ENCODE measurements at places on chromosomes 11 and 22.

- peak; percentile 79 for DNase-seq
These were observed 145.2 kb downstream of the FBXO7 start for GRCh38 chr22:32619614-32620426.

GRCh38 chr22:23531966-23532705 lies 48.0 kb downstream of the IGLL1 start:
- DNase-seq, result no peak

GRCh38 chr11:33065445-33066178 lies 26.2 kb downstream of the TCP11L1 start:
- peak; percentile 60 for DNase-seq

- peak; percentile 96 for DNase-seq
These were observed at the start of gene ZNF195 for GRCh38 chr11:3378426-3379423. Gene ZNF195 (minus strand): TSS chr11:3379146. CDS start chr11:3379040, 106 bp downstream.

GRCh38 chr11:68890490-68891231 lies 13.0 kb downstream of the MRPL21 start:
- DNase-seq, result peak; percentile 97

DNA sequence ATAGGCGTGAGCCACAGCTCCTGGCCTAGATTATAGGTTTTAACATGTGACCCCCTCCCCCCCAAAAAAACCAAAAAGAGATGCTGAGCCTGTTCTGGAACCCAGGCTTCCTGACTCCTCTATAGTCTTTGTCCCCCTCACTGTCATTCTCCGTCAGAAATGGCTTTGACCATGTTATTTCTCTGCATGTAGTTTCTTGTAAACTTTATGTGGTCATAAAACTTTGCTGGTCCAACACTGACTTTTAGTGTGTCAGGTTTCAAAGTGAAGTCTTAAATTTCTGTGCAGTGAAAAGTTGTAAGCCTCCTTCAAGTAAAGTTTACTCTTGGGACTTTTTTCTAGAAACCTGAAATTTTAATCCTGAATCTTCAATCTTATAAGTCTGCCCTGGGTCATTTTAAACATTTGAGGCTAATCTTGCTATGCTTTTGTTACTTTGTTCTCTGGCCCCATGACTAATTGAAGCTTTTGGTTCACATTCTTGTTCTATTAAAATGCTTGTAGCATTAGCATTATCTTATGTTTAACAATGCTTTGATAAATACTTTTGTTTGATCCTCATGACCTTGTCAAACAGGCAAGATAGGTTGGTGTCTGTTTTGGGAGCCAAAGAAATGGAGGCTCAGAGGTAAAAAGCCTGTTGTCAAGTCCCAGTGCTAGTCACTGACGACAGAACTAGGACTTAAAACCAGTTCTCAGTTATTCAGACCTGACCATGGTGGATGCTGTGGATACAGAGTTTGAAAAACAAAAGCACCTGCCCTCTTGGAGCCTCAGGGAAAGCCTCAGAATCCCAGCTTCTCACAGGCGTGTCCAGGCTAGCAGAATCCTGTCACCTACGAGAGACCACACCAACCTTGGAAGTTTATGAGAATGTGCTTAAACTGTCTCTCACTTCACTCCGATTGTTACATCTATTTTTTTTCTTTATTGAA lies 87.7 kb upstream of the HORMAD2 start:
- no peak for DNase-seq

DNA sequence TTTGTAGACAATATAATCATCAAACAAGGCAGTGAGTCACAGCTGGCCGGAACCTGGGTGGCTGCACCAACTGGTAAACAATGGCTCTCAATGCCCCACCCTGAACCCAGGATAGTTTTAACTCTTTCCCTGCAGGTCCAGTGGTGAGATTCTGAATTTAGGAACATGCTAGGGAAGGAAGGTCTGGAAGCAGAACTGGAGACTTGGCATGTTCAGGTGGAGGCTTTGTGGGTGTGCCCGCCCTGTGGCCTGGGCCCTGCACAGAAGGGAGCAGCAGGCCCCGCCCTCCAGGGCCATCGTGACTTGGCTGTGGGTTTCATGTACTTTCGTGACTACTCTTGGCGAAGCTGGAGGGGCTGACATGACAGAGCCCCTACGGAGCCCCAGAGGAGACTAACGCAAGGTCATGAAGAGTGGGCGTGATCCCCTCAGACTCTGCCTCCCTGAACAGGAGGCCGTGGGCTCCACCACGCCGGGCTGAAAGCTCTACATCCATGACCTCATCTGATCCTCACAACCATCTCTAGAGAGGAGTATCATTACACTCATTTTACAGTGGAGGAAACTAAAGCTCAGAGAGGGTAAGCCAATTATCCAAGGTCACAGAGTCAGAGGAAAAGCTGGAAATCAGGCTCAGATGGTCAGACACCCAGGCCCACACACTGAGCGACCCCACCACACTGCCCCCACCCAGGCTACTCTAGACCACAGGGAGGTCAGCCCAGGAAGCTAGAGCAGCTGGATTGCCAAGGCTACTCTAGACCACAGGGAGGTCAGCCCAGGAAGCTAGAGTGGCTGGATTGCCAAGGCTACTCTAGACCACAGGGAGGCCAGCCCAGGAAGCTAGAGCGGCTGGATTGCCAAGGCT lies 27.3 kb downstream of the MAFF start:
- DNase-seq, result peak; percentile 57

GRCh38 chr11:17076517-17077239 lies 789 bp downstream of the RPS13 start:
- DNase-seq, result peak; percentile 4

- peak; percentile 74 for DNase-seq
These were observed 2.7 kb downstream of the GNAZ start for GRCh38 chr22:23072911-23073491.

DNA sequence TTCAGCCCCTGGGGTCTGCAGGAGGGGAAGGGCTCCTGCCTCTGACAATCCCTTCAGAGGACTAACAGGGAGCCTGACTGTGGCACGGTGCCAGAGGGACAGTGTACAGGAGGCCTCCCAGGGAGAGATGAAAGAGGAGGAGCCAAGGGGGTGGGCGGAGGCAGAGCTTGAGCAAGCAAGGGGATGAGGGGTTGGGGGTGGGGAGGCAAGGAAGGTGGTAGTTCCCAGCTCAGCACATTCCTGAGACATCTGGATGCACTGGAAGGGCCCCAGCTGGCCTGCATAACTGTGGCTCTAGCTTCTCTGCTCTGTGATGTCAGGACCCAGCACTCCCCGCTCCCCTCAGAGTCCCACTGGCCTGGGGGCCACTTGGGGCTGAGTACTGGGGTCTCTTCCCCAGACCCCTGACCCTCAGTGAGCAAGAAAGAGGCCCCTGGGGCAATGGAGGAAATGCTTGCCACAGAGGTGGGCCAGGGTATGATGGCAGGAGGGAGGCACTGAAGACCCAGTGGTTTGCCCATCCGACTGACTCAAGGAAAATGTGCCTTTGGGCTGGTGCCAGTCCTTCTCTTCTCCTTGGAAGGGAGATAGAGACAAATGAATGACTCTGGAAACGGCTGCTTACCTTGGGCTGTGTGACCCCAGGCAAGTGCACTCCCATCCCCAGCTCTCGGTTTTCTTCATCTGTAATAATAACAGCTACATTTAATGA lies 13.3 kb downstream of the CREB3L1 start:
- DNase-seq, result peak; percentile 99

DNA sequence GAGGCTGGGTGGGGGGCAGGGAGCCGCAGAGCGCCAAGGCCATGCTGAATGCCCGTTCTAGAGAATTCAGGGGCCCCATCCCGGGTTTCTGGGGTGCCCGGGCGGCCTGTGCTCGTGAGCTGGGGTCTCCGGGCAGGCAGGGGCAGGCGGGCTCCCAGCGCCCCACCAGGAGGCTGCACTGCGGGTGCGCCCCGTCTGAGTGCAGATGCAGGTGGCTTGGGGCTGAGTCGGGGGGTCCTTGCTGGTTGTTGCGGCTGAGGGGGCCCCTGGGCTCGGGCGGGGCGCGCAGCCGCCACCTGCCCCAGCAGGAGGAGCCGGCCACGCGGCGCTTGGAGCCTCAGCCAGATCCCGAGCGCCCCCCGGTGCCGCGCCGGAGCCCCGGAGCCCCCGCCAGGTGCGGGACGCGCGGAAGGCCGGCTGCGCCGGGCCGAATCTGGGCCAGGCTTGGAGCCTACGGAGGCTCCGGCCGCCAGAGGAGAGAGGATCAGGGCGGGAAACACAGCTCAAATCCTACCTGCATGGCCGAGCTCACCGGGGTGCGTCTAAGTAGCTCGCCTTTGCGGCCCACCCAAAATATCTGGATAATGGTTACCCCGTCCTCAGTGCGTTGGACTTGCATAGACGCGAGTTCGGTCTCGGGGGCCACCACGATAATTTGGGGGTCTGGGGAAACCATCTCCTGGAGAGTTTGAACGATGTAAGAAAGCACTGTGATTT lies 590 bp upstream of the IGF2 start:
- DNase-seq, result no peak
